ENCODE measurements at places on chromosomes 12 and 14.
A peak's percentile ranks its signal among the peaks of the same experiment; 100 is the strongest.

DNA sequence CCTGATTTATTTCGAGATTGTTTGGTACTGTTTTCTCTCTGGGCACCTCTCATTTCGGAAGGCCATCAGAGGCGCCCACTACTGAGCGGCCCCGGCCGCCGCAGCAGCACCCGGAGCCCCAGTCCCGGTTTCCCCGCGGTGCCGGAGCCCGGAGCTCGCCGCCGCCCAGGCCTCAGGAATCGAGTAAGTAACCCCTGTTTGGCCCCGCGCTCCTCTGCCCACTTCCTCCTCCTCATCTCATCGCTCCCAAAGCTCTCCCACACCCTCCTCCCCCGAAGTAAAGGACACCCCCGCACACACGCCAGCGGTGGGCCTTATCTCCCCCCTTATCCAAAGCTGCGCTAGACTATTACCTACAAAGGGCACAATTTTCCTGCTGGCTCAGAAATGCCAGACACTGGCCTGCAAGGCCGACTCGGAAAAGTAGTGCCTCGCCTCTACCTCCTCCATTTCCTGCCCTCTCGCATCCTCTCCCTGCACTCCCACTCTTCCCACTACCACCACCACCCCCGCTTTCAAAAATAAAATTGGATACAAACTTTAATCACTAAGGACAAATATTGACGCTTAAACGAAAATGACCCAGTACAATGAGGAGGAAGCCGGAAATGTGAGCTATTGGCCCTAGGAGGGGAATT lies 637 bp upstream of the FOXG1 start:
- DNase-seq, result peak; percentile 19

DNA sequence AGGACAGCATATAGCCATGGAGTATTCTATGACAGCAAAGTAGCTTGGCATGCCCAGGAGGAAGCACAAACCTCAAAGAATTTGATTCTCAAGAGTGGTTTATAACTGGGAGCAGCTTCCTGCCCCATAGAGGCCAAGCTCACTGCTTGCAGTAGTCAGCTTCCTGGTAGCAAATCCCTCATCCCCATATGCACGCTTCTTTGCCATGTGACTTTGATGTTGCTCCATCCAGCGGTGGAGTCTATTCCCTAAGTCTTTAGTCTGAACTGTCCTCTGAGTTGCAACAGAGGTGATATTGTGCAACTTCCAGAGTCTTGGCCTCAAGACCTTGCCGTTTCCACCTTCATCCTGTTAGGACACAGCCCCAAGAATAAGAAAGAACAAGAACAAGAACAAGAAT lies 996.8 kb upstream of the TMEM132C start:
- peak; percentile 69 for DNase-seq

GRCh38 chr12:52005903-52006703 lies 643 bp upstream of the TAMALIN start:
- DNase-seq, result no peak

DNA sequence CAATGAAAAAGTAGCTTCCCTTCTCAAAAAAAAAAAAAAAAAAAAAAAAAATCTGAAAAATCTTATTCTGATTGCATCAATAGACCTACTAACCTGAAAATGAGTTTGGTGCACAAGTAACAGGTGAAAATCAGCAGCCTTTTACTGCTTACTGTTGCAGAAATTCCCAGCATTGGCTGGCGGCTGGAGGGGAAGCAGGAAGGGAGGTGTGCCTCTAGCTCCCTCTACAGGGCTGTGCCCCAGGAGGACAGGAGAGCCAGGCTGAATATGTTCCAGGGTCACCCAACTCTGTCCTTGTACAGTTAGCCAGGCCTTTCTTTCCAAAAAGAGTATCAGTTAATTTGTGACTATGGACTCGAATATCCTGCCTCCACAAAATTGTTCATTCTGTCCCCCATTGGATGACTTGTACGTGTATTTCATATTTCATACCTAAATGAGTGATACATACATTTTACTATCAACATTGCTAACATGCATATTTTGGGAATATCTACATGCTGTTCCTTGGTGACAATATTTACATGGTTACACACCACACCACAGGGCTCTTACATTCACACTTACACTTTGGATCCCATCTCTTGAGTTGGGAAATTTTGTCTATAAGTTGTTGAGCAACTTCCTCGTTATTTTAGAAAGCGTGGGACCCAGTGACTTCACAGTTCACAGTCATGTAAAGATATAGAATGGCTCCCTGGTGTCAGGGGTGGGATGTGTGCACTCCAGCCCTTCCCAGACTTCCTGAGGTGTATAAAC lies 124.8 kb downstream of the SAMD4A start:
- DNase-seq, result peak; percentile 71
